PC-9 (cell line): ENCODE measurements at places on chromosomes 12 and 14. TPM values are rescaled to one million over a fixed set of nuclear protein-coding genes. Genes with fewer than 3 reads are reported as not detected.

- peak; percentile 79 for DNase-seq
These were observed at the start of gene ZBTB42 for GRCh38 chr14:104800771-104801519. TSS of gene ZBTB42 (plus strand) at chr14:104801101. CDS start at chr14:104801198, 97 bp downstream.

The LEMD3 gene
- total RNA-seq = 17.8 and 24.4 TPM in 2 replicates

GRCh38 chr14:89613260-89614008 is 196.4 kb upstream of the FOXN3 start:
- DNase-seq = no peak

The BATF gene
- total RNA-seq = 55.7 and 79.0 TPM in 2 replicates

DNA sequence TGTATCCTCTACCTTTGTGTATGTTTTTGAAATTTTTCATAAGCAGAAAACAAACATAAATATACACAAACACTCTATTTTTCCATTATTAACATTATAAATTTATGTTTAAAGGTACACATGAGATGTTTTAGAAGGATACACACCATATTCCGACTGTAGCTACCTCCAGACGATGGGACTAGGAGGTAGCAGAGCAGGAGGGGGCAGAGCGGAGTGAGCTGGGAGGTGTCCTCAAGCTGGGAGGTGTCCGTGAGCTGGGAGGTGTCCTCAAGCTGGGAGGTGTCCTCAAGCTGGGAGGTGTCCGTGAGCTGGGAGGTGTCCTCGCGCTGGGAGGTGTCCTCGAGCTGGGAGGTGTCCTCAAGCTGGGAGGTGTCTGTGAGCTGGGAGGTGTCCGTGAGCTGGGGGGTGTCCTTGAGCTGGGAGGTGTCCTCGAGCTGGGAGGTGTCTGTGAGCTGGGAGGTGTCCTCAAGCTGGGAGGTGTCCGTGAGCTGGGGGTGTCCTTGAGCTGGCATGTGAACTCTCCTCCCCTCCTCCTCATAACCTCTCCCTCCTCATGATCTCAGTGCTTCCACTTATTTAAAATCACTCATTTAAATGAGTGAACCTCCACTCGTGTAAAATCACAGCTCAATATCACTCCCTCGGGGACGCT is 346.9 kb upstream of the SFSWAP start:
- no peak for DNase-seq

DNA sequence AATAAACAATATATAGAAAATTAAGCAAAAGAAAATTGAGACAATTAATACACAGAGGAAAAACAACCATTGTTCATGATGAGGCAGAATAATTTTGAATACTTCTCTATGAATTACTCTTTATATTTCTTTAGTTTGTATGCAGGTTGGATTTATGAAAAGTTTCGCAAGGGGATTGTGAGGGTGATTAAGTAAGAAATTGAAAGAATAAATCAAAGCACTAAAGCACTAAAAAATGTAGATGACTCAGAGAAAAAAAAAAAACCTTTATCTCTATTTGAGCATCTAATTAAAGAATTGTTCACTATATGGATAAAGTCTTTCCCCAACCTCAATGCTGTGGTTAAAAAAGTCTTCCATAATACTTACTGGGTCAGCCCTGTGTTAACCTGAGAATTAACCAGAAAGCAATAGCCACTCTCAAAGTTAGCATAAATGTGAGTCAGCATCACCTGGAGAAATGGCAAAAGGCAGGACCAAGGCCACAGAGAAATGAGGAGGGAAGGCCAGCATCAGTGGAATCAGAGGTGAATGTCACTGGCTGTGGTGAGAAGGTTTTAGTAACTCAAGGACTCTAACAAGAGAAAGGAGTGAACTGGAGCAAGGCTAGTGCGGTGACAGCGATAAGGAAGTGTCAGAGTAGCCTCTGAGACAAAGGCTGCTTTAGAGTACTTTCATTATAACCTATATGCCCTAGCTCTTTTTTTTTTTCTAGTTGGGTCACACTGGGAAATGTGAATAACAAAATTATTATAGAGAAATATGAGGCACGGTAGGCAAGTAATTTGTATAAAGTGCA is 310.4 kb downstream of the KCNC2 start:
- DNase-seq = no peak

GRCh38 chr14:82725213-82725612 is 1191.6 kb upstream of the SEL1L start:
- no peak for DNase-seq

- no peak for DNase-seq
These were observed 10.0 kb downstream of the MNAT1 start for GRCh38 chr14:60744566-60744965.

The SSPN gene
- 10.4 and 14.0 TPM in 2 replicates for total RNA-seq

DNA sequence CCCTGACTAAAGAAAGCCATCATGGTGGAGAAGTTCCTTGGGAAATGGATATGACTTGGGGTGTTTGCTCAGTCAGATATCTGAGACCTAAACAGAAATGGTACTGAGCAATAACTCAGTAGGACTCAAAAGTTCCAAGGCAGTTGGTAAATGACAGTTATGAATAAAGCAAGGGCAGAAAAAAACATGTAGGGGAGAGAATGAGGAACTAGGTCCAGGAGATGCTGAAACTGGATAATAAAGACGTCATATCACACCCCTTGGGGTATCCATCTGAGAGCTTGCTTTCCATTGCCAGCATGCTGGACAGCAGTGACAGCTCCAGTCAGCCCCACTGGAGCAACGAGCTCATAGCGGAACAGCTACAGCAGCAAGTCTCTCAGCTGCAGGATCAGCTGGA is 37.5 kb downstream of the RPGRIP1 start:
- no peak for DNase-seq

- DNase-seq = no peak
These were observed 6.4 kb upstream of the ENDOU start for GRCh38 chr12:47731723-47732122.

DNA sequence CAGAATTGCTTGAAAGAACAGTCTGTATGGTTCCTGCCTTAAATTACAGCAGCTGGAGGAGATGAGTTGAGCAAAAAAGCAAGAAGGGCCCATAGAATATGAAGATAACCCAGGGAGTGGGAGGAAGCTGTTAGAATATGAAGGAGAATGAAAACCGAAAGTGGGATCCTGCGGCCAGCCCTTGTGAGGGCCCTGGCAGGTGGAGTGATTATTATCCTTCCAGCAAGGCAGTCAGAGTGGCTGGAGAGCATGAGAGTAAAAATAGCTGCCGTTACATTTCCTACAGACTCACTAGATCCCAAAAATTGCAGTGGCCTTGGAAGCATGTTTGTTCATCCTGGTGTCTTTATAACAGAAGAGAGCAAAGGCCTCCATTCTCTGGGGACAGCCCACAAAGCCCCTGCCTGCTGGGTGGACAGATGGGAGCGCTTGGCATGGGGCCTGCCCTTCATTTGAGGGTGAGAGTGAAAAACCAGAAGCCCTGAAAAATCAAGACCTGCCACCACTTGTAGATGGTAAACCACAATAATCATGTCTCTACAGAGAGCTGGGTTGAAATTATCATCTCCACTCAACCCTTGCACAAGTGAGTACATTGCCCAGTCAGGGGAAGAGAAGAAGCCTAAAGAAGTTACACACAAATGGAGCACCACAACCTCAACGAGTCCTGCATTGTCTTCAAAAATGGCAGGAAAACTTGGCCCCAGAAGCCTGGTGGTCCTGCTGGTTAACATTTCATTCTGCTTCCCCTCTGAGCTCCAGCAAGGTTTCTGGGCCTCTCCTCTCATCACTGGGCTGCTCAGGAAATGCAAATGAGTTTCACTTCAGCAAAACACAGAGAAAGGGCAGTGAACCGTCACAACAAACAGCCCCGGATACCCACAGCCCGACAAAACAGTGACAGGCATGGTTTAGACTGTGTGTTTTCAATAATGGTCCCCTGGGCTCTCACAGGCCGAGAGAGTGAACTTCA is 20.5 kb downstream of the ZDHHC22 start:
- no peak for DNase-seq

The BBS10 gene
- total RNA-seq = 5.5 and 8.4 TPM in 2 replicates

DNA sequence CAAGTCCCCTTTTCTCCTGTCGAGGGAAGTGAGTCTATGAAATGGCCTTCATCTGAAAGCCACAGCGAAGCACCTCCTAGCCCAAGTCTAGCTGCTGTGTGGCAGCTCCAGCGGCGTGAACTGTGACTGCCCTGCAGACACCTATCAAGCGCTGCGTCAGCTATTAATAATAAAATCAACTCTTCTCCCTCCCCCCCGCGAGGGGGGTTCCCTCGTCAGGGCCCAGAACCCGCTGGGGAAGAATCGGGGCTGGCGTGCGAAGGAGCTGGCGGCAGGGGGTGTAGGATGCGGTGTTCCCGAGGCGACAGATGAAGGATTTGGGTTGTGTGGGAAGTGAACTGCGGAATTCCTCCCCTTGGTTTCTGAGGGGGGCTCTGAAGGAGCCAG is 662 bp upstream of the ATP2A2 start:
- peak; percentile 53 for DNase-seq

The ACSS3 gene
- total RNA-seq = 8.5 and 9.4 TPM in 2 replicates

The VWF gene
- total RNA-seq = 0.48 and 0.88 TPM in 2 replicates

The SCN8A gene
- total RNA-seq = 0.17 TPM in 1 of 2 replicates, not detected in the other

DNA sequence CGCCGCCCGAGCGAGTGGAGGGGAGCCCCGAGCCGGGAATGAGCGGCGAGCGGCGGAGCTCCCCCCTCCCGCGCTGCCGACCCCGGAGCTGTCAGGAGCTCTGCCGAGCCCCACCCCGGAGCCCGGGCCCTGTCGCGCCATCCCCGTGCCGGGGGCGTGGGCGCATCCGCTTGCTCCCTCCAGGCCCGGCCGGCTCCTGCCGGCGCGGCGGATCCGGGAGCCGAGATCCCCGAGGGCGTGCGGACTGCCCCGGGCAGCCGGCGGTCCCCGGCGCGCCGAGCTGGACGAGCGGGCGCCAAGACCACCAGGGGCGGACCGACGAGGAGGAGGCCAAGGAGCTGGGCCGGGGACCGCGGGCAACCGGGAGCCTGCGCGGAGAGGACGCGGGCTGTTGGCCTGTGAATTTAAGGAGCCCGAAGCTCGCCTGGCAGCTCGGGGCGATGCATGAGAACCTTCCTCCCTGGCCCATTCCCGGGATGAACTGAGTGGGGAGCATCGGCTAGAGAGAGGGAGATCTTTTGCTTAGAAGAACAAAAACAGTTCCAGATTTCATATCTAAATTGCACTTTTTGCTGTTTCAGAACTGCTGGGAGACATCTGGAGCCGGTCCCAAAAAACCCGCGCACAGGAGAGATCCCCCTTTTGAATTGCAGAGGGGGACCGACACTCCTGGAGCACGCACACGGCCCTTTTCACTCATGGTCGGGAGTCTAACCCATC is 2.0 kb downstream of the PTHLH start:
- no peak for DNase-seq

The TAS2R20 gene
- total RNA-seq = 1.8 and 2.6 TPM in 2 replicates

- DNase-seq = no peak
These were observed 17.4 kb upstream of the NAP1L1 start for GRCh38 chr12:76101739-76102385.

The MTERF2 gene
- 8.2 and 9.0 TPM in 2 replicates for total RNA-seq

The CACNB3 gene
- total RNA-seq = 35.4 TPM in 2 replicates

DNA sequence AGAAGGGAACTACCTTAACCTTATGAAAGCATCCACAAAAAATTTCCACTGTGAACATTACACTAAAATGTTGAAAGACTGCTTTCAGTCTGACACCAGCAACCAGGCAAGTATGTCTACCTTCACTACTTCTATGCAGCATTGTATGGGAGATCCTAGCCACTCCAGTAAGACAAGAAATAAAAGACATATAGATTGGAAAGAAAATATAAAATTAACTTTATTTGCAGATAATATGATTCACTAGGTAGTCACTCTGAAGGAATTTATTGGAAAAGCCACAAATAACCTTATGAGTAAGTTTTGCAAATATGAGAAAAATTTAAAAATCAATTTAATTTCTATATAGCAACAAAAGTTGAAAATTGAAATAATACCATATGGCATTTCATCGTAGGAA is 172.0 kb downstream of the RERGL start:
- DNase-seq = no peak

The GLI1 gene
- total RNA-seq = not detected in 2 replicates

The CLEC12A gene
- 0.55 and 1.0 TPM in 2 replicates for total RNA-seq

GRCh38 chr14:87489196-87489819 is 503.7 kb downstream of the GALC start:
- no peak for DNase-seq

- no peak for DNase-seq
These were observed at the start of gene WNT1 for GRCh38 chr12:48978291-48978740. TSS of gene WNT1 (plus strand) at chr12:48978322. CDS start at chr12:48978651, 329 bp downstream.

The C3AR1 gene
- not detected in 2 replicates for total RNA-seq

GRCh38 chr14:29913566-29913965 is 14.1 kb downstream of the PRKD1 start:
- DNase-seq = no peak

GRCh38 chr12:57604454-57604991 is at the start of gene DTX3:
TSS of gene DTX3 (plus strand) at chr12:57604824. CDS start at chr12:57606518, 1,694 bp downstream.
- no peak for DNase-seq

DNA sequence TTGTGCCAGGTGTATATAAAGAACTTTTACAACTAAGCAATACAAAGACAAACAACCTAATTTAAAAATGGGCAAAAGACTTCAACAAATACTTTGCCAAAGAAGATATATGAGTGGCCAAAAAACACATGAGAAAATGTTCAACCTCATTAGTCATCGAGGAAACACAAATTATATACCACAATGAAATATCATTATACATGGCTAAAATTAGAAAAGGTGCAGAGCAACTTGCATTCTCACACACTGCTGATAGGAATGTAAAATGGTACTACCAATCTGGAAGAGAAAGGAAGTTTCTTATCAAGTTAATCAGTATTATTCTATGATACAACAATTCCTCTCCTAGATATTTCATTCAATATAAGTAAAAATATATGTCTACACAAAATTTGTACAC is 131.6 kb upstream of the FRMD6 start:
- no peak for DNase-seq
